ENCODE measurements at places on chromosomes 16 and 17.

- no peak for DNase-seq
Measured at GRCh38 chr16:62814891-62815290, 778.7 kb upstream of the CDH8 start.

DNA sequence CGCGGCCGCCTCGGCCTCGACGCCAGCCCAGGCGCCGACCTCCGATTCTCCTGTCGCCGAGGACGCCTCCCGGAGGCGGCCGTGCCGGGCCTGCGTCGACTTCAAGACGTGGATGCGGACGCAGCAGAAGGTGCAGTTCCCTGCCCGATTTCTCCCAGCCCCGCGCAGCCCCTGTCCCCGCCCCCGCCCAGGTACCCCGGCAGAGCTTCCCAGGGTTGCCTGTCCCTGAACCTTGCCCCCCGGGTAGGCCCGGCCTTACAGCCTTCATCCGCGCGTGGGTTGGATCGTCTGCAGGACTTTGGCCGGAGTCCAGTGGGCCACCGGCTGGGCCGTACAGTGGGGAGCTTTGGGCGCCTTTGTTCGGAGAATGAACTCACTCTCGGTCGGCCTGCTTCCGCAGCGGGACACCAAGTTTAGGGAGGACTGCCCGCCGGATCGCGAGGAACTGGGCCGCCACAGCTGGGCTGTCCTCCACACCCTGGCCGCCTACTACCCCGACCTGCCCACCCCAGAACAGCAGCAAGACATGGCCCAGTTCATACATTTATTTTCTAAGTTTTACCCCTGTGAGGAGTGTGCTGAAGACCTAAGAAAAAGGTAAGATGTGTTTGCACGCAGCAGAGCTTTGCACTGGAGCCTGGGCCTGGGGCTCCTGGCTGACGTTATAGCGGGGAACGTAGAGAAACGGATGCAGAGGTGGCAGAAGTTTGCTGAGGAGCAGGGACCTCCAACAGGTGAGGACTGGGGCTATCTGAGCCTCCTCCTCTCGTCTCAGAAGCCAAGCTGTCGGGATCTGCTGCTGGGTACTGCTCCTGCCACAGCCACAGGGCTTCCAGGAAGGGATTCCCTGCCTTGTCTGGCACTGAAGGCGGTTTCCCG is 593 bp downstream of the GFER start:
- no peak for DNase-seq

DNA sequence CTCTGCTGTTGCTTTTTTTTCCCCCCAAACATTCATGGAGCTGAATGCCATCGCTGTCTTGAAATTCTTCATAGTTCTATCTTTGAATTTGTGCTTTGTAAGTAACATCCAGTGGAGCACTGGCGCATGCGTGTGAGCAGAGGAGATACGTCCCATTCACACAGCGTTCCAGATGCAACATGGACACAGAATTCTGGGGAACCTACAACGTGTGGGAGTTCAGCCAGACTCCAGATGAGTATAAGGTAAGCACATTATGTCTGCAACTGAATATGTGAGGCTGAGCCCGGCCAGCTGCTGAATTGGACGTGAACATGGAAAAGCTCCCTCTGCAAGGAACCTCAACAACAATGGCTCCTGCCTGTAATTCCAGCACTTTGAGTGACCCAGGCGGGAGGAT is 4.3 kb upstream of the ATP1B2 start:
- no peak for DNase-seq

GRCh38 chr17:66727634-66728570 is 107.0 kb upstream of the CACNG5 start:
- DNase-seq: peak; percentile 79

GRCh38 chr17:38442548-38442947 is 14.3 kb downstream of the ARHGAP23 start:
- no peak for DNase-seq

DNA sequence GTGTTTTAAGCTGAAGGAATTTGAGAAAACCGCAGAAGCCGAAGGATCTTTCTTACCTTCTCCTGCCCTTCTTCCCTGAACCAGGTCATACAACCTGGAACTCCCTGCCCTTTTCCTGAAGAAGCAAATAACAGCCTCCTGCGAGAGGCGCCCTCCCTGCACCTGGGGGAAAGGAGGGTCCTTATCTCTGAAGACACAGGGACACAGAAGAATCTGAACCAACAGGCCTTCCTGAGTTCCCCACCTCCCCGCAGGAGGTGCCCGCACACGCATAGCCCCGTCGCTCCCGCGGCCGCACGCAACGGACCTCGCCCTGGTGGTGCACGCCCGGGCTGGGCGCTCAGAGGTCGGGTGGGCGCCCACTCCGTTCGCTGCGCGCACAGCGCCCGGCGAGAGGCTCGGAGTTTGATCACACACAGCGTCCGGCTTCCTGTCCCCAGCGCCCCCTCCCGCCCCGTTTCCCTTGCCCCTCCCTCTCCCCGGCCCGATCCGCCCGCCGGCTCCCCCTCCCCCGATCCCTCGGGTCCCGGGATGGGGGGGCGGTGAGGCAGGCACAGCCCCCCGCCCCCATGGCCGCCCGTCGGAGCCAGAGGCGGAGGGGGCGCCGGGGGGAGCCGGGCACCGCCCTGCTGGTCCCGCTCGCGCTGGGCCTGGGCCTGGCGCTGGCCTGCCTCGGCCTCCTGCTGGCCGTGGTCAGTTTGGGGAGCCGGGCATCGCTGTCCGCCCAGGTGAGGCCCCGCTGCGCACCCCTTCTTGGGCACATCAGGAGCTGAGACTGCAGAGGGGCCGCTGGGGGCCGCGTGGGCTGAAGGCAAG is at the start of gene TNFSF12:
TNFSF12 (plus strand) TSS at position 474 of the 816 bp plus-strand sequence; CDS start at position 570, 96 bp downstream.
- peak; percentile 79 for DNase-seq

DNA sequence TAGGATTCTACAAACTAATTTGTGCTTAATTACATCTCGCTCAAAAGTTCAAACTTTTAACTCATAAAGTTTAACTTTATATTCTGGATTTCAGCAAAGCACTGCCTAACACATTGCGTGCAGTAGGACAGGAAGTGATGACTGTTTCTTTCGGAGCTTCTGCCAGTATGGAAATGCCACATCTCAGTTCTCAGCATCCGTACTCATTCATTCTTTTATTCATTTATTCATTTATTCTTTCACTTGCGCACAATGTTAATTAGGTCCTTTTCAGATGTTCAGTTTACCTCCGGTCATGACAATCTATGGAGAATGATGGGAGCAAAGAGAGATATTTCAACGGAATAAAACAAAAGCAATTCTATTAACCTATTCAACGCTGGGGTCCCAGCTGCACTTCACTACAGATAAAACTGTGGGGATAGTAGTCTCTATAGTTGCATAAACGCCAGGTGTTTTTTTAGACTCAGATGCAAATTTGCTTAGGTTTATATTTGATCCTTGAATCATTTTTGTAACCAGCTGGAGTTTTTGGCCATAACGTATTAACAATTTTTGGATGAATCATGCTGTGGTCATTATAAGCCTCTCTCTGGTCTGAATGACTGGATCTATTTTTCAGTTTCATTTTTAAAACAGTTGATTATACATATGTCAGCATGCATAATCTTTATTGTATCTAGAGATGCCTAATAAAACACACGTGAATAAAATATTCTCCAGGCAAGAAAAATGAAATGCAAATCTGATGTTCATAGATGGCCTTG is 143.9 kb downstream of the KCNJ2 start:
- DNase-seq: peak; percentile 14

GRCh38 chr17:72099919-72100318 is 20.9 kb upstream of the SOX9 start:
- DNase-seq: no peak

DNA sequence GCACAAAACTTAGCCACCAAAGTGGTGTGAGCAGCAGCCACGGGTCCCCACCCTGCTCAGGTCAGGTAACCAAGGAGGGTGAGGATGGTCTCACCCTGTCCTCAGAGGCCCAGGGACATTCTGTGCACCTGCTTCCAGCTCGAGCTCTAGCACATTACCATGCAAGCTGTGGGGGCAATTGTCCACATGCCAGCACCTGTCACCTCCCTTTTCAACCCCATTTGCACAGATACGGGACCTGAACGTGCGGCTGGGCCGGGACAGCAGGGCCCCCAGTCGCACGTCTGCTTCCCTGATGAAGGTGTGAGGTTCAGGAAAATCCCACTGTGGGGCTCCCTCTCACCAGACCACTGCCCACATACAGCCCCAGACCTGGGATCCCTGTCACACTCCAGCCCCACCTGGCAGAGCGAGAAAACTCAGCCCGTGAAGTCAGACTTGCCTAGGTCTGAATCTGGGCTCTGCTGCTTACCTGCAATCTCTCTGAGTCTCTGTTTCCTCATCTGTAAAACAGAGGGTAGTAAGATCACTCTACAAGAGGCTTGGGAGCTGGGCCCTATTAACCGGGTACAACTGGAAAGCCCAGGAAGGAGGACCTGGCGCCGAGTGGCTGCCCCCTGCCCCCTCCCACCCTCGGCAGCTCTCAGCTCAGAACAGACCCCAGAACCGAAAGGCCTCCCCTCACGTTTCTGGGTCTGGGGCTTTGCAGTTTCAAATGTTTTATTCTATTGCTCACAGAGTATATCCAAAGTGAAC is 7.9 kb downstream of the WFIKKN2 start:
- no peak for DNase-seq

GRCh38 chr17:9286434-9286833 is 265.1 kb downstream of the NTN1 start:
- DNase-seq: no peak

DNA sequence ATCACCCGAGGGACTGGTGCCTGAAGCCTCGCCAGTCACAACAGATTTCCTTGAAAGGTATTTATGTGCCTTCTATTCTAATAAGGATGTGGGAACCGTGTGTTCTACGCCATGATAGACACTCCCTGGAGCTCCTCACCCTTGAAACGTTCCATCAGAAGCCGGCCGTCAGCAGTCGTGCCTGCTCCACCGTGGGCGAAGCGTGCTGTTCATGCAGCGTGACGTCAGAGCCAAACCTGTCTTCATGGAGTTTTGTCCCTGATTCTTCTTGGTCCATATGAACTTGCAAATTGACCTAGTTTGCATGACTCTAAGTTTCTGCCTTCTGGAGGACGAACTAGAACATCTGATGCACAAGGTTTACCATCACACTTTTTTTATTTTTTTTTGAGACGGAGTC is 4.5 kb upstream of the PPP1R27 start:
- no peak for DNase-seq

- no peak for DNase-seq
Measured at GRCh38 chr17:36879027-36879426, 58.2 kb upstream of the LHX1 start.

- DNase-seq: peak; percentile 75
Measured at GRCh38 chr17:48002266-48002915, 31.5 kb downstream of the CDK5RAP3 start.

GRCh38 chr16:6947291-6947690 is 385.4 kb upstream of the RBFOX1 start:
- no peak for DNase-seq

- no peak for DNase-seq
Measured at GRCh38 chr16:56606476-56607108, 1.8 kb upstream of the MT2A start.

DNA sequence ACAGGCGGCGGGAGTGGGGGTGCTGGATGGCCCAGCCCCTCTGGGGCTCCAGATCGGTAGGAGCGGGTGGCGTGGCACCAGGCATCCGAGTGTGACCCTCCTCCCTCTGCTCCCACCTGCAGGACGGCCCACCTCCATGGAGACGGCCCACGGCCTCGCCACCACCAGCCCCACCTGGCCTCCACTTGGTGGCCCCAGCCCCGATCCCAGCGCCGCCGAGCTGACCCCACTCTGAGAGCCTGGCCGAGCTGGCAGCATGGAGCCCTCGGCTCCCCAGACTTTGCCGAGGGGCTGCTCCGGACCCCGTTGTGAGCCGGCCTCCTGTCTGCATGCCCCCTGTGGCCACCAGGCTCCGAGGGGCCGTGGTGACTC is 4.7 kb upstream of the NUDT16L1 start:
- no peak for DNase-seq

DNA sequence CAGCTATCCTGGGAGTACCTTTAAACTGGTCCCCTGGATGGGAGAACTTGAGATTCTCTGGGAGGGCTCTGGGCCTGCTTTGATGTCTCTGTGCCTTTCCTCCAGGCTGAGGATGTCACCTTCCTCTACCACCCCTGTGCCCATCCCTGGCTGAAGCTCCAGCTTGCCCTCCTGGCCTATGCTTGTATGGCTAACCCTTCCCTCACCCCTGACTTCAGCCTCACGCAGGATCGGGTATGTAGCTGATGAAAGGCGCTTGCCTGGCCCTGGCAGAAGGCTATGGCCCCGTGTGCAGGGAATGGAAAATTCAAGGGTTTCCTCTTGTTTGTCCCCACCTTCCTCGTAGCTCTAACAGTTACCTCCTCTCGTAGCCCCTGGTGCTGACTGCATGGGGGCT is 3.0 kb downstream of the TP53I13 start:
- DNase-seq: no peak

DNA sequence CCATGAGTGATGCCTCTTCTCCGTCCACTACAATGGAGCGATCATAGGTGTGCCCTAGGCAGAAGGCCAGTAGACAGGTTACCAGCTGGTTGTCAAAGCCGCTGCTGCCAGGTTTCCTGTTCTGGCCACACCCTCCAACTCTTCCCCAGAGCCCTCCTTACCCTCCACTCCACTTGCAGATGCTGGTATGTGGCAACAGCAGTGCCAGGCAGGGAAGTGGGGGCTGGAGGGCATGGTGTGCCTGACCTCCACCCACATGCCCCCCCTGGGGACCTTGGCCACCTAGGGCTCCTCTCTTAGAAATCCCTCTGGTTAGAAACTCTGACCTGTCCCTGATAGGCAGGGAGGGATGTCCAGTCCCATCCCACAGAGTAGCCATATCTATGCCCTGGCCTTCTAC is 1.5 kb downstream of the RRAD start:
- no peak for DNase-seq
